GM04503 (cell line): ENCODE measurements at places on chromosomes 12 and 14.
A peak's percentile ranks its signal among the peaks of the same experiment; 100 is the strongest.

DNA sequence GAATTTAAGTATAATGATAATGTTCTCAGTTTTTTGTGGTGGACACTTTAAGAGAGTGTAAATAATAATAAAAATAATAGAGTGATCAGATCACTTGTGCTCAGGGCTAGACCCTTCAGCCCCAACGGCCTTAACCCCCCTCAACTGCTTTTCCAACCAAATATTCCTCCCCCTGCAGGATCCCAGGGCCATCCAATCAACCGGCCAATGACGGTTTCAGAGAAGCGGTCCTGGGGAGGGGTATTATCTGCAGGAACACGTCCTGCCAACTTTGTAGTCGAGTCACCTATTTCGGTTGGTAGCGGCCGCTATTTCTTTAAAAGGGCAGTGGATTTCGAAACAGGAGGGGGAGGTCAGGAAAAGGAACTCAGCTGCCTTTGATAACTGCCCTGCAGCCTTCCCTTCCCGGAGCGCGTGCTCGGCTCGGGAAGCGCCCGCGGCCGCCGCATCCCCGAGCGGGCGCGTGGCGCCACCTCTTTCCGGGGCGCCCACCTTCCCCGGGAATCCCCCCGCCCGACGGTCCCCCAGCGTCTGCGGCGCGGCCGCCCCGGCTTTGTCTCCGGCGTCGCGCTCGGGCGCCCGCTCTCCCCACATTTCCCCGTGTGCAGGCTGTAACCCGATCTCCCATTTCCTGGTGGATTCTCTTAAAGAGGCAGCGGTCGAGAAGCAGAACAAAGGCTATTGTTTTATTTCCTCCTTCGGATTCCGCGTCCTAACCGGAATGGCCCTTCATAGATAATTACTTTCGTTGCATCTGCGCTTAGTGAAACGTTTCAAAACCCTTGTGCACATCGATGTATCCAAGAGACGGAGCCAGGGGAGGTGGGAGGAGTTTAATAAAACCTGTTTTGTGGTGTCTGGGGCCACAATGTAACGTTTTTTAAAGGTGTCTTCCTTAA, 711 bp upstream of the ETV6 start:
- peak; percentile 49 for DNase-seq

DNA sequence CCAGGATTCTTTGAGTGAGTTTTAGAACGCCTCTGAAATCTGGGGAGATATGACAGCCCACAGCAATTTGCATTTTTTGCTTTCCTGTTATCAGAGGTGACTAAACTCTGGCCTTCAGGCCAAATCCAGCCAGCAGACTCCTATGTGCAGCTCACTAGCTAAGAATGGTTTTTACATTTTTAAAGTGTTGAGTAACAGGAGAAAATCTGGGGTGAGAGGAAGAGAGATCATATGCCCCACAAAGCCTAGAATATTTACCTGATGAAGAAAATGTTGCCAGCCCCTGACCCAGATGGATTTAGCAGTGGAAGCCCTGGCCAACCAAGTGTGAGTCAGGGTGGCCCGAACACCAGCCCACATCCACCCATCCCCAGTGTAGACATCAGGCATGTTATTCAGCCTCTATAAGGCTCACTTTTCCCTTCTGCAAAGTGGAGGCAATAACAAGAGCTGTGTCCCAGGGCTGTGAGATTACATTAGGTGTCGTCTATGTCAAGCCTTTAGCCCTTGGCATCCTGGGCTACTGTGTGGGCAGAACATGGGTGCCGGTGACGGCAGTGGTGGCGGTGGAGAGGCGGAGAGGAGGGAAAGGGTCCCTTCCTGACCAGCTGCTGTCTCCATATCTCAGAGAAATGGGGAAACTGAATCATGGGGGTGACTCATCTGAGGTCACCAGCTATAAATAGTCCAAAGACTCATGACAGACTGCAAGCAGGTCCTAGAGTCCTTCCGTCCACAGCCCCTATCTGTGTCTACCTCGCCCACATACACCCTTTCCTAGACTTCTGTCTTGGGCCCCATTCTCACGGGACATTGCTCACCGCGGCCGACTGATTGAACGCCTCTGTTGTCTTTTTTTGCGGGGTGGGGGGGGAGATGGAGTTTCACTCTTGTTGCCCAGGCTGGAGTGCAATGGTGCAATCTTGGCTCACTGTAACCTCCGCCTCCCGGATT, 32.6 kb upstream of the CD9 start:
- peak; percentile 81 for DNase-seq

DNA sequence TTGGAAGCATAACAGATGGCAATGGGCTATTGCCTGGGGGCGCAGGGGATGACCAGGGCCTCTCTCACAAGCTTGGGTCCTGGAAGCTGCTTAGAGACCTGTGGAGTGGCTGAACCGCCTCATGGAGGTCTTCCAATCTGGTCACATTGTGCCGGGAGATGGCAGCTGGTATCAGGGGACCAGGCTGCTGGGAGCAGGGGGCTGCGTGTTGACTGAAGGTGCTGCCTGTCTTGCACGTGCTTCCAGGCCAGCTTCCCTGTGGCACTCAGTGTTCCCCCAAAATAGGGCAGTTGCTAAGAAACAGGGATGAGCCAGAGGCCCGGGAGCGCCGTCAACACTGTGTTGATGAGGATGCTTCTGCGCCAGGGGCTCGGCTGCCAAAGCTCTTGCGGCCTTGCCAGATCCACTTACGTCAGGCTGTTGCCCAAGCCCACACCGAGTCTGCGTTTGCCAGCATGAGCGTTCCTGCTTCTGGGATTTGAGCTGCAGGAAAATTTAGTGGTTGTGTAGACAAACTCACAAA, 39.8 kb downstream of the ELK3 start:
- peak; percentile 94 for DNase-seq

DNA sequence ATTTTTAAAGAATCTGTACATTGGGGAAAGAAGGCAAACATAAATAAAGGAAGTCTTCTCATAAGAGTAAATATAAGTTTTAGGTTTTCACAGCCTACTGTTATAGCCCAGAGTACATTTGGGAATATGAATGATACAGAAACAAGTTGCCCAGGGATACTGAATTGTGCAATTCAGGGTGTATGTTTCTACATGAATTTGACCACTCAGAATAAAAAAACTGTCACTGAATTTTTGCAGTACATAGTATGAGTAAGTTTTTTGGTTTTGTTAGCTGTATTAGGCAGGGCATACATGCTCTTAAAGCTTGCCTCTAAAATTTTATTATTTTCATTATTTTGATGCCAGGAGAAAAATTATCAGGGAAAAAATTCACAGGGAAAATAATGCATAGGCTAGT, 6.6 kb upstream of the PCNX4 start:
- DNase-seq, result no peak

DNA sequence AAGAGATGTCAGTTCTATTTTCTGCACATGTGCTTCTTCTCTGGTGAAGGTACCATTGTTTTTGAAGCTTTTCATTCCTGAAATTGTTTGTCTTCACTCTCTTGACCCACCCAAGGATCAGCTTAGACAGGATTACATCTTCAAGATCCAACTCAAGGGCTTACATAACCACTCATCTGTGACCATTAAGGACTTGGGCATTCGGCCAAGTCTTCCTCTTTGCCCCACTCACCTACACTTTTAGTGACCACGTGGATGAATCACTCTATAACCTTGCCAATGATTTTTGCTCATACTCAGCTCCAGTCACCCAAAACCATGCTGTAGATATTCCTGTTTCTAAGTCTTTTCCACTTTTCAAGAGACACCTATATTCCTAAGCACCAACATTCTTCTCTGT, 36.5 kb upstream of the SSTR1 start:
- DNase-seq, result no peak

DNA sequence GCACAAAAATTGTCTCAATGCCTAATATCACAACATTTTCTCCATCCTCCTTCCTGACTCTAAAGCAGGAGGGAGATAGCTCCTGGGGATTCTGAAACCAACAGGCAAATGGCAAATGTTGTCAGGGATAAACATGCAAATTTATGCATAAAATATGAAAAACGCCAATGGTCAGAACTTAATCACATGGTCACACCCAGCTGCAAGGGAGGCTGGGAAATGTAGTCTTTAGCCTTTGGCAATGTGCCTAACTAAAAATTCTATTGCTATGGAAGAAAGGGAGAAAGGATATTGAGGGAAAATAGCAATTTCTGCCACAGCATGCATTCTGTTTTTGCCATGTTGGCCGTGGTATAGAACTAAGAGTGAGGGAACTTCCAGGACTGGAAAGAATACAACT, 11.7 kb upstream of the OASL start:
- no peak for DNase-seq

GRCh38 chr12:24307716-24308335, 358.4 kb upstream of the SOX5 start:
- no peak for DNase-seq

GRCh38 chr12:91883811-91884210, 261.8 kb downstream of the BTG1 start:
- no peak for DNase-seq

DNA sequence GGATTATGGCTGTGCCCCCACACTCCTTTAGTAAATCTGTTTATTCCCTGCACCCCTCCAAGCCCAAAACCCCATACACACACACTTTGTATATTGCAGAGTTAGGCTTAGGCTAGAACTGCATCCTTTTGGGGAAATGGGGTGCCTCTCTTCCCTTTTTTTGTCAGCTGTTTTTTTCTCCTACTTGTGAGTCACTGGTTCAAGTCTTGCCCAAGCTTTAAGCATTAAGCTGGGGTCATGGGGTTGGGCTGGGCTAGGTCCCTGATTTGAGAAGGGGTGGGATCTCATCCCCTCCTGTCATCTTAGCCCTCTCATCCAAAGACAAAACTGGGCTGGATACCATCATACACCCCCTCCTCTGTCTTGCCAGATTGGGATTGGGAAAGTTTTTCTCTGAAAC, 1.6 kb downstream of the LRP1 start:
- DNase-seq, result no peak

- no peak for DNase-seq
These were observed 19.0 kb downstream of the TWF1 start for GRCh38 chr12:43786899-43787693.

GRCh38 chr12:101878243-101878821, 952 bp downstream of the DRAM1 start:
- no peak for DNase-seq

- DNase-seq, result no peak
These were observed 10.1 kb downstream of the CHST11 start for GRCh38 chr12:104466709-104467345.

DNA sequence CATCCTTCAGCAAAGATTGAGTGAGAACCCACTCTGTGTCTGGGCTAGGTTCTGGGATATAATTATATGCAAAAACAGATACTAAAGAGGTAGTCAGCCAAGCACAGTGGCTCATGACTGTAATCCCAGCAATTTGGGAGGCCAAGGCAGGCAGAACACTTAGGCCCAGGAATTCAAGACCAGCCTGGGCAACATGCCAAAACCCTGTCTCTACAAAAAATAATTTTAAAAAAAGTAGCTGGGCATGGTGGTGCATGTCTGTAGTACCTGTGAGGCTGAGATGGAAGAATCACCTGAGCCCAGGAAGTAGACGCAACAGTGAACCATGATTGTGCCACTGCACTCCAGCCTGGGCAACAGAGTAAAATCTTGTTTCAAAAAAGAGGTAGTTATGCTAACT, 237.5 kb upstream of the HMGA2 start:
- no peak for DNase-seq

DNA sequence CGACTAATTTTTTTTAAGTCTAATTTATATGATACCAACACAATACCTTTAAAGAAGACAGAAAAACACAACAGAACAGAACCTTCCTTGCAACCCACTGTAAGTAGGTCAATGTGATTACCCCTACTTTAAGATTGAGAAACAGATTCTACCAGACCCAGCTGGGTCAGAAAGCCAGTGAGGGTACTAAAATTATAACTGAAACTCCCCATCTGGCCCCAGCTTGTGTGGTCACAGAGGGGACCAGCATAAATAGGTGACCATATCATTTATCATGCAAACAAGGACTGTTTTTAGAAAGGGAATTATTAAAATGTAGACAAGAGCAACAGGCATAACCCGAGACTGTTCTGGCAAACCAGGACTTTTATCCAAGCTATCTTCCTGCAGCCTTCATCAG, 30.1 kb upstream of the FRMD6 start:
- DNase-seq, result no peak

GRCh38 chr12:110330544-110330943, 49.5 kb downstream of the ATP2A2 start:
- DNase-seq, result no peak

- no peak for DNase-seq
These were observed 724.0 kb upstream of the TMEM132C start for GRCh38 chr12:127542931-127543330.

DNA sequence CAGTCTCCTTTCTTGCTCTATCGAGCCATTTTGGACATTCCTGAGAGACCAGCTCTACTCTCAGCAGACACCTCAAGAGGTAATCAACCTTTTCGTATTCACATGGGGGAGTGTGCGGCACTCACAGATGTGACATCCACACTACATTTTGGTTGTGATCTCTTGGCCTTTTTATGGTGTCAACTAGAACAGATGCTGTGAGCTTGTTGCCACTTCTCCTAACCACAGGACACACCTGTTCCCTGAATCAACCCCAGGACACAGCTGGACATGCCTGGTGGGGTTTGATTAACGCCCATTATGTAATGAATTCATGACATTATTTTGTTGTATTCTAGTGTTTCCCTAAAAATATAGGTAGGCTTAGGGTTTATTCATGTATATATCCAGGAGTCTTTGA, 1143.6 kb downstream of the TMEM121 start:
- DNase-seq, result no peak

- no peak for DNase-seq
These were observed 253.0 kb downstream of the KTN1 start for GRCh38 chr14:55832974-55833373.

GRCh38 chr14:22812744-22813143, 2.5 kb downstream of the SLC7A7 start:
- no peak for DNase-seq

GRCh38 chr12:27534060-27534764, 10.2 kb downstream of the PPFIBP1 start:
- no peak for DNase-seq

- no peak for DNase-seq
These were observed 471.2 kb downstream of the ATP23 start for GRCh38 chr12:58412461-58413060.

DNA sequence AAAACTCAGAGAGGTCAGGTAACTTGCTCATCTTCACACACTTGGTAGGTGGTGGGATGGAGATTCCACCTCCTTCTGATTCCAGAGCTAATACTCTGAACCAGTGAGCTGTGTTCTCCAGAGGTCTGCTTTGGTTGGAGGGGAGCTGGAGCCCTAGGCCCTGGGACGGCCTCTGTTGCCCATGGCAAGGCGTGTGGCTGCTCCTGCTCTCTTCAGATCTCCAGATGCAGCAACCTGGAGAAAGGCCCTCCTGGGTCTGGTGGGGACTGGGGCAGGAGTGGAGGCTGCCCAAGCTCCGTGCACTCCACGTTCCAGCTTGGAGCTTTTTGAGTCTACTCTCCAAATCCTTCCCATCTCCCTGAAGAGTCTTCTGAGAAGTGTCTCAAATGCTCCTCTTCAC, 10.7 kb downstream of the CCND2 start:
- no peak for DNase-seq
